ENCODE measurements at places on chromosomes 3 and 15.

DNA sequence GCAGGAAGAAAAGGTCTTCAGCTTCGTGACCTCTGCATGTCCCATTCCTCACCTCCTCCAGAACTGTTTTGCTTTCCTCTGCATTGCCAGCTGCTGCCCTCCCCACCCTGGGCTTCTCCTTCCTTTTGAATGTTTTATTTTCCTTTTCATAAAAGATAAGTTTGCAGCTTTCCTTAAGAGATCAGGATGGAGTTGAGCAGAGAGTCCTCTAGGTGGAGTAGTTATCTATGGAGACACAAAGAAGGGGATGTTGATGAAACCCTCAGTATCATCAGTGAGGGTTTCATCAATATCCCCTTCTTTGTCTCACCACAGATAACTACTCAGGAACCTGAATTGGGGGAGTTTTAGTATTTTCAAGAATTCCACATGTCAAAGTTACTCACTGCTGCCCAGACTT lies 19.0 kb upstream of the SLC25A36 start:
- DNase-seq = no peak

- no peak for DNase-seq
Measured at GRCh38 chr15:57916695-57917094, 148.8 kb downstream of the ALDH1A2 start.

DNA sequence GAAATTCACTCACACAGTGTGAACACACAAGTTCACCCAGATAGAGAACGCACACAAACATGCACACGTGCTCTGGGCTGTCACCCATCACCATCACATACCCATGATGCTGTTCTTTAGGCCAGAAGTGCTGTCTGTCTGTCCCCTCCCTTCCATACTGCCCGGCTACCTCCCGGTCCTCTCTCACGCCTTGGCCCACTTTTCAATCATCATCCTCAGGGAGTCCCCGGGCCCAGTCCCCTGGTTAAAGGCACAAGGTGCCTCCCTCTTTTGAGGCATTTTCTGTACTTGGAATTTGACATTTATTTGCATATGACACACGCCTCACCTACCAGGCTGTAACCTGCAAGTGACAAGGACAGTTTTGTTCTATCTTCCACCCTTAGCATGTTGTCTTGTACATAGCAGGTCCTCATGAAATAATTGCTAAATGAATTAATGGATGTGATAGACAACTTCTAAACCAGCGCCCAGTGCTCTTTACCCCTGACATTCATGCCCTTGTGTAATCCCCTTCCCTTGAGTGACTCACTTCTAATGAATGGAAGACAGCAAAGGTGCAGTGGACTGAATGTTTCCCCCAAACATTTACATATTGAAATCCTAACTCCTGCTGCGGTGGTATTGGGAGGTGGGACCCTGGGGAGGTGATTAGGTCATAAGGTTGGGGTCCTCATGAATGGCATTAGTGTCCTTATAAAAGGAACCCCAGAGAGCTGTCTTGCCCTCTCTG lies 73.9 kb upstream of the ADPGK start:
- no peak for DNase-seq

DNA sequence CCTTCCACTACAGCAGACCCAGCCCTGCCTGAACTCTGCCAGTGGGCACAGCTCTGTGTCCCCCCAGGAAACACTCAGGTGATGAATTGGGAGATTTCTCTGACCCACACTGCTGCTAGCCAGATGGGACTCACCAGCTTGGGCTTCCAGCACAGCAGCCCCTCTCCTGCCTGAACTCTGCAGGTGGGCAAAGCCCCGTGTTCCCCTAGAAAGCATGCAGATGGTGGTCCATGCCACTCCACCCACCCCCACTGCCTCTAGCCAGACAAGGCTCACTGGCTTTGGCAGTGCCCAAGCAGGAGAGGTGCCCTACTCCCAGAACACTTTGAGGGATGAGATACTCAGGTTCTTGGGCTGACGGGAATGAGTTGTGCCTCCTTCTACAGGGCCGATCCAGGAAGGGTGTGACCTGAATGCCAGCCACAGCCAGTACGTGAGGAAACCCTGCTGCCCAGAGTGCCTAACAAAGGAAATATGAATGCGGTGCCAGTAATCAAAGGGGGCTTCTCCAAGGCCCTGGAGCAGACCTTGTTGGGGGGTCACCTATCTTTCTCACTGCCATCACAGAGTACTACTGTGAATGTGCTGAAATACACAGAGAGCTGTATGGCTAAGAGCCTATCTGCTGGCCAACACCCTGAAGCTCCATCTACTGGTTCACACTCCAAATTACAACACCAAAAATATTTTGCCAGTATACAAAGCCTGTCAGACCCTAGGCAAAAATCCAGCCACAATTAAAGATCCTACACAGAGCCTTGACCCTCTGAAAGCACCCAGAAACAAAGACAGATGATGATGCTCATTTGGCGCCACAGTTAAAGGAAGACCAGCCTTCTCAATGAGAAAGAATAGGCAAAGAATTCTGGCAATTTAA lies 61.9 kb downstream of the BTLA start:
- no peak for DNase-seq

GRCh38 chr3:117411971-117412370 lies 702.4 kb downstream of the TUSC7 start:
- DNase-seq = no peak

GRCh38 chr15:81092559-81092902 lies 41.5 kb upstream of the CFAP161 start:
- no peak for DNase-seq

- no peak for DNase-seq
Measured at GRCh38 chr15:101773496-101774100, 29.7 kb upstream of the OR4F6 start.

Measured in cortex of kidney (tissue), 1 donor.